ENCODE measurements at places on chromosomes 4 and X. TPM values are rescaled to one million over a fixed set of nuclear protein-coding genes. Genes with fewer than 3 reads are reported as not detected.

- DNase-seq = no peak
These were observed 126.2 kb downstream of the KLHL13 start for GRCh38 chrX:117990438-117990837.

KCNE5 gene
- 1.2 TPM for total RNA-seq

CXCL13 gene
- total RNA-seq = not detected

NKX6-1 gene
- total RNA-seq = 0.41 TPM

DNA sequence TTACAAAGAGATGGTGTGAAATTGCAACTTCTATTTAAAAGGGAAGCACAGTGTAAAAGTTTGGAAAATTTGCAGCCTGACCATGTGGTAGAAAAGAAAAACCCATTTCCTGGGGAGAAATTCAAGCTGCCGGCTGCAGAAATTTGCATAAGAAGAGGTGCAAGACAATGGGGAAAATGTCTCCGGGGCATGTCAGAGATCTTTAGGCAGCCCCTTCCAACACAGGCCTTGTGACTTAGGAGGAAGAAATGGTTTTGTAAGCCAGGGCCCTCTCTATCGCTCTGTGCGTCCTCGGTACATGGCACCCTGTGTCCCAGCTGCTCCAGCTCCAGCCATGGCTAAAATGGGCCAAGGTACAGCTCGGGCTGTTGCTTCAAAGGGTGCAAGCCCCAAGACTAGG, 40.4 kb downstream of the CCDC158 start:
- no peak for DNase-seq

DNA sequence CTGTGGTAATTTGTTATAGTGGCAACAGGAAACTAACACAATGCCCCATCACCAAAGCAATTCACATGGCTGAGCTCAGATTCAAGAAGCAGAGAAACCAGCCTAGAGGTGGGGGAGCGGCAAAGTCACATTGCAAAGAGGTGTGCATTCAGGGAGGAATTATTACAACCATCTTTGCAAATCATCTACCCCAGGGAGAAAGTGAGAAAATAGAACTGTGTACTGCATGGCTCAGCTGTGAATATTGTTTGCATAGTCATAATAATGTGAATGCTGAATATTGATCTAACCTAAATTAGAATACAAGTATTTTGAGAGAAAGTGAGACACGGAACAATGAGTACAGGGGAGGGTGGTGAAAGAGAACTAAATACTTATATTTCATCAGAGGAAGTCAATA, 387.9 kb downstream of the BCOR start:
- DNase-seq = no peak

CLDN24 gene
- total RNA-seq = not detected

CXCL11 gene
- total RNA-seq = not detected

DNA sequence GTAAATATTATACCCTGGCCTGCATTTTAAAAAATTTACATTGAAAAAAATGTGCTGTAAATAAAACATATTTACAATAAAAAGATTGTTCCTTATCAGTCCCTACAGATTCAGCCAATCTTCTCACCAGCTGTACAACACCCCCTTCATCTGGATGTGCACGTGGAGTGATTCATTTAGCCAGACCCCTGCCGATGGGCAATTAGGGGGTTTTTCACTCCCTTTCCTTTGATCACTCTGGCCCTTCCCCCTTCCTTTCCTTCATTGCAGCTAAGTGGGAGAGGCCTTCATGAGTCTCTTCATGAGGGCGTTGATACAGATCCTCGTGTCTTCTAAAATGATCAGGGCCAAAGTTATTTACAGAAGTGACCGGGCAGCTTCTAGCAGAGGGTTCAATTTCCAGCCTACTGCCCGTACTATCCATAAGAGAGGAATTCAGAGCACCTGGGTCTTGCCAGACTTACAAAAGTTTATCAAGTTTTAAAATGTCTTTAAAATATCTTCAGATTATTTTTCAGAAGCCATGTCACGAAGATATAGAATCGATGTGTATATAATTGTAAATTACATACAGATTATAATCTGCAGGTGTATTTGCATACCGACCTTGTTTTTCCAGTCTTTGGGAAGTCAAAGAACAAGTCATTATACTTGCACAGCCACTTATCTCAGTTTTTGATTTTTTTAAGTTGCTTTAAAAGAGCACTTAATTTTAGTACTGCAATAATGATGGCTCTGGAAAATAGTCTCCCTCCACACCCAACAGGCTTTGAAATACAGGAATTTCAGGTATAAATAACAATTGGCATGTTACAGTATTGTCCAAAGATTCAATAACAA, 21.4 kb upstream of the RASL11B start:
- DNase-seq = no peak

CLGN gene
- 4.5 TPM for total RNA-seq

GRCh38 chr4:118783887-118784286, 52.0 kb downstream of the SEC24D start:
- no peak for DNase-seq

DNA sequence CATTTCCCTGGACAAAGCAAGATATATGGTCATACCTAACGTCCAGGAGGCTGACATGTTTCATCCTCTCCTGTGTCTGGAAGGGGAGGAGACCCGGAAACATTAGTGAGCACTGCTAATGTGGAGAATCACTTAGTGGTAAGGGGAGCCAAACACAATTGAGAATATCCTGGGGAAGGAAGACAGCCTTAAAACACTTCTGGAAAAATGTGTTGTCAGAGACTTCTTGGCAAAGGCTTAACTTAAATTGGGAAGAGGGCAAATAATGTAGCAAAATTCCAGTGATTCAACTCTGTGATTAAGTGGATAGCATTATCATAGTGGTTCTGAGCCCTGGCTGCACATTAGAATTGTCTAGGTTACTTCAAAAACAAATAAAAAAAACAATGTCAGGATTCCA, 39.5 kb downstream of the SPARCL1 start:
- no peak for DNase-seq

GRCh38 chr4:154612472-154613414, at the start of gene FGG:
TSS of gene FGG (minus strand) at chr4:154612656. CDS start at chr4:154612609, 47 bp downstream.
- no peak for DNase-seq

TLR6 gene
- total RNA-seq = 1.2 TPM

CT47B1 gene
- total RNA-seq = not detected

DNA sequence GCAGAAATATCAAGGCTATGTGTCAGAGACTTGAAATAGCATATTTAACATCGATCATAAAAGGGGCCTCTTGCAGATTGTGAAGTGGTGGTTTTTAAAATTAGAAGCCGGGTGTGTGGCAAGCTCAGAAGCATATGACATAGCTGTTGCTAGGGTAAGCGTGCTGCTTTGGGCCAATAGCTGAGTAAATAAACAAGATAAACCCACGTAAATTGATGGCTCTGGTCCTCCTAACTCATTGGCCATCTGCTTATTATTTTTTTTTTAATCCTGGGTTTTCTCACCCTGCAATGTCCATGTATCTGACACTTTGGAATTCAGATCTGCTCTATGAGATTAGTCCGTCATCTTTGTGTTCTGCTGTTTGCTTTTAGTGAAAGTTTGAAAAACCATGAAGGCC, 32.6 kb upstream of the STOX2 start:
- no peak for DNase-seq

FMR1NB gene
- not detected for total RNA-seq

DNA sequence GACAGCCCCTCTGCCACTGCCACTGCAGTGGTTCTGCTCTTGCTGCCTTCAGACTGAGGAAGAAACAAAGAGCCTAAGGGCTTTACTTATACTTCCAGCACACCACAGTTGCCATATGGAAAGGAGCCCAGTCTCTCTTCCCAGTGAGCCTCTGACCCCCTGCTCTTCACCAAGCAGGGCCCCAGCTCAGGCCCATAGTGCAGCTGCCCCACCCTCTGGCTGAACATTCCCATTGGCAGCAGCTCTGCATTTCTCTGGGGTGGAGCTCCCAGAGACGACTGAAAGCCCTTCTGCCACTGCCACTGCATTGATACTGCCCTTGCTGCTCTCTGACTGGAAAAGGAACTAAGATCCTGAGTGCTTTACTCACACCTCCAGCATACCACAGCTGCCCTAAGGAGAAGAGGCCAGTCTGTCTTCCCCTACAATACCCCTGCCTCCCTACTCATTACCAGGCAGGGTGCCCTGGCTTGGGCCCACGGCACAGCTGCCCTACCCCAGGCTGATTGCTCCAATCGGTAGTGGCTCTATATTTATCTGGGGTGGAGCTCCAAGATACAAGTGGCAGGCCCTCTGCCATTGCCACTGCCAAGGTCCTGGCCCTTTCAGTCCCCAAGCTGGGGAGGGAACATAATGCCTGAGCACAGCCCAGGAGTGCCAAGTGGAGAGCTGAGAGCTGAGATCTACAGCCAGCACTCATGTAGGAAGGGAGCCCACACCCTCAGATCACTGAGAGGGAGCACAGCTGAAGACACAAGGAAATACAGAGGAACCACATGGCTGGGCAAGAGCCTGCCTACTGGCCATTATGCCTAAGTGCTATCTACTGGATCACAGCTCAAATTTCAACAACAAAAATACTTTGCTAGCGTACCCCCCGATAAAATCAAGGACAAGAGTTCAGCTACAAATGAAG, 36.0 kb downstream of the AWAT2 start:
- DNase-seq = no peak

DNA sequence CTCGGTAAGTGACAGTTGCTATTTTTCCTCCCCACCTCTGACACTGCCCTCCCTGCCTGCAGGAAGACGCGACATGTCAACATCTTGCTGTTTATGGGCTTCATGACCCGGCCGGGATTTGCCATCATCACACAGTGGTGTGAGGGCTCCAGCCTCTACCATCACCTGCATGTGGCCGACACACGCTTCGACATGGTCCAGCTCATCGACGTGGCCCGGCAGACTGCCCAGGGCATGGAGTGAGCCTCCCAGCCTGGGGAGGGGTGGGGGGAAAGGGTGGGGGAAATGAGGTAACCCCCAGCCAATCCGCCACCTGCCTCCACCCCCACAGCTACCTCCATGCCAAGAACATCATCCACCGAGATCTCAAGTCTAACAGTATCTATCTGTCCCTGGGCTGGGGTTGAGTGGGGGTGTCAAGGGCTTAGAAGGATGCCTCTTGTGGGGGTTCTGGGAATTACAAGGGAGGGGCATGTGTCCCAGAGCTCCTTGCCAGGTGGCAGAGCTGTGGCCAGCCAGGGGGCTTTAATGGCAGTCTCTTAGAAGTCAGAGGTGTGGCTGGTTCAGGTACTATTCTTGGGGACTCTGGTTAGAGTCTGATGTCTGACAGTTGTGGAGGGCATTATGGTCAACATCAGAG, 7.8 kb downstream of the ARAF start:
- DNase-seq = no peak

CACNA1F gene
- under 0.01 TPM for total RNA-seq

DNA sequence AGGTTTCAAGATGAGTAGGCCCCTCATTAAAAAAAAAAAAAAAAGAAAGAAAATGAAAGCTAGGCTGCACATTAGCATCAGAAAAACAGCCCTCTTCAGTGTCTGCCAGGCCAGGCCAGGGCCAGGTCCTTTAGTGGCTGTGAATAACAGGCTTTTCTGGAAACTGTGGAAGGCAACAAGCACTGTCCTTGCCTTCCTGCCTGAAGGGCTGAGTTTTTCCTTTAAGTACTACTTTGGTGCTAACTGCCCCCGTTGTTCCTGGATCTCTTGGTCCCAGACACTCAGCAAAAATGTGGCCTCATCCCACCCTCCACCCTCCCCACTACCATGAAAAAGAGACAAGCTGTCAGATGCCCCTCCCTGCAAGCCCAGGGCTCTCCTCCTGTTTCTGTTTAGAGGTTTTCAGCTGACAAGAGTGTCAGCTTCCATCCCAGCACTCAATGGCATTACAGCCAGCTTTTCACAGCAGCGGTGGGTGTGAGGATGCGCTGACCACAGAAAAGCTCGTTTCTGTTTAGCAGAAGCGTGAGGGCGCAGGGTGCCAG, 174.2 kb downstream of the NHS start:
- no peak for DNase-seq

GPRASP2 gene
- total RNA-seq = 84.8 TPM

CCDC120 gene
- 1.6 TPM for total RNA-seq

MAML3 gene
- 7.7 TPM for total RNA-seq

GRCh38 chrX:120604361-120604782, 471 bp downstream of the MCTS1 start:
- DNase-seq = peak; percentile 7
